ENCODE measurements at places on chromosomes 7 and 10.
A peak's percentile ranks its signal among the peaks of the same experiment; 100 is the strongest.

- no peak for DNase-seq
Observed at GRCh38 chr7:20030417-20030816, 186.8 kb downstream of the MACC1 start.

DNA sequence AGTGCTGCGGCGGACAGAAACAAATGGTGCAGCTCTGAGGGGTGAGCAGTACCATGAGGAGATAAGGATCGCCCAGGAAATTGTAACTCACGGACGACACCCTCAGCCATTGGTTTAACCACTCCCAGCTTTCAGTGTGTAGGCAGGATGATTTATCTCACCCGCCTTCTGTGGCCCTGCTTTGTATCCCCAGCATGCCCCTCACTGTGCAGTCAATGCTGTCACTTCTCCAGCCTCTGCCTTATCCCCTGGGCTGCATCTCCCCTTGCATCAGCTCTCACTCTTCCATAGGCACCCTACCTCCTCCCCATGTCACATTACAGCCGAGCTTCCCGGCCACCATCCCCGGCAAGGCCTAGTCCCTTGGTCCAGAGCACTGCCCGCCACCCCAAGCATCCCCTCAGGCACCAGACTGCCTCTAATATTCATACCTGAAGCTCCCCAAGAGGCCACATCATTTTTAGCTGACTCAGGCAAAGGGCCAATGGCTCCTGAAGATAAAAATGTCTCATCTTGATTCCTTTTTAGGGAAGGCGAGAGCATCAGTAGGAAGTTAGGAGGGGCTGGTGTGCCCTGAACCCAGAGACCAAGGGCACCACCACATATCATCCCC is 77.1 kb downstream of the CARD11 start:
- no peak for DNase-seq

- DNase-seq: no peak
Observed at GRCh38 chr7:22435105-22435504, 64.9 kb downstream of the STEAP1B start.

- no peak for DNase-seq
Observed at GRCh38 chr10:43739161-43739560, 90.5 kb upstream of the ZNF32 start.

DNA sequence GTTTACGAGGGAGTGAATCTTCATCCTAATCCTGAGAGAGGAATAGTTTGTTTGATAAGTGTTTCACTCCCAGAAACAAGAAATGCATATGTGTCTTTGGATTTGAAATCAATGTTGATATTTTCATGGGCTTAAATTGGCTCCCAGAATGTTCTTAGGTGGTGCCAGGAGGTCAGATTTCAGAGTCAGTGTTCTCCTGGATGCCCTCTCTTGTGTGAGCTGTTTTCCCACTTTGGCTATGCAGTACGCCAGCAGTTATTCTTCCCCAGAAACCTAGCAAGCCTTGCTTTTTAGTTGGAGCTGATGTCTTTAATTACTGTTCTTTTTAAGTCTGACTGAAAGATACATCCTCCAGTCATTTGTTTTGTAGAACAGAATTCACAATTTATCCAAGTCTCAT is 291.4 kb downstream of the DNAJB9 start:
- DNase-seq: no peak

DNA sequence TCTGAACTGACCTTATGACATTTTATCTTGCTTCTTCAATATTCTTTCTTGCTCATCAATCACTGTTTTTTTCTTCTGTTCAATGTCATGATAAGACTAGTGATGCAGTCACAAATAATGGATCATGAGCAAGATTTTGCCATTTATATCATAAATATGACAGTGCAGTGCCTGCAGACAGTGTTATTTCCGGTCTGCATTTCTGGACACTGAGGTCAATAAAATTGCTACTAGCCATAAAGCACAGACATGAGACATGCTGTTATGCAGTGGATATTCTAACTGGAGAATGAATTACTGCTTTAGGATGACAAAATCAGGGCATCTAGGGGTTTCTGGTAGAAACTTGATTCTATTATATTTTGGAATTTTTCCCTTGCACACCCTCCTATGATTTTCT is 1509.7 kb upstream of the LRRTM3 start:
- DNase-seq: no peak

DNA sequence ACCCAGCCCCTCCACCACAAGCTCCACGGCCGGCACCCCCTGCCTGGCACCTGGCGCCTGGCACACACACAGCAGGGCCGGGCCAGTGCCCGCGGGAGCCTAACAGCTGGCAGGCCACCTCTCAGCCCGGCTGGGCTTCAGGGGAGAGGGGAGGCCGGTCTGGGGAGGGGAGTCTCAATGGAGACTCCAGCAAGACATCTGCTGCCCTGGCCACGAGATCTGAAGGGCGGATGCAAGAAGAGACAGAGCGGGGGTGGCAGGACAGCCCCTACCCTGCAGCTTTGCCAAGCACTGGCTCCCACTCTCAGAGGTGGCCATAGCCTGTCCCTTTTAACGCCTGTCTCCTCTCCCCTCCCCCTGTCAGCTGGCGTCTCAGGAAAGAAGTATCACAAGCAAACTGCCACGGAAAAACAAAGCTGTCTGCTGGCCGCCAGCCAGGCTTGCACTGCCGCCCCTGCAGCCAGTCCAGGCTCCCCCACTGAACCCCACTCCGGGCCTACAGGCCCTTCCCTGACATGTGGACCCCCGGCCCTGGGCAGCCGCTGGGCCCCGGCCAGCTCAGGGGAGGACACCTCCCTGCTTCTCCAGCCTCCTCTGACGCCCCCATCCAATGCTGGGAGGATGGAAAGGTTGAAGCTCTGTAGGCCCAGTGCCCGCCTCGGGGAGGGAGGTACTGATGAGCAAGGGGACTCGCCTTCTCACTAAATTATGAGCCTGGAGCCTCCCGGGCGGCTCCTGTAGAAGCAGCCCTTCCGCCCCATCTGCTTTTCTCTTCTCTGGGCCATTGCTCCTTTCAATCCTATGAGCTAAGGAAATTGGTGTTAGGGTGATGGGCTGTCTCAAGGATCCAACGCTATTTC is 178.4 kb downstream of the ARHGAP12 start:
- peak; percentile 71 for DNase-seq

DNA sequence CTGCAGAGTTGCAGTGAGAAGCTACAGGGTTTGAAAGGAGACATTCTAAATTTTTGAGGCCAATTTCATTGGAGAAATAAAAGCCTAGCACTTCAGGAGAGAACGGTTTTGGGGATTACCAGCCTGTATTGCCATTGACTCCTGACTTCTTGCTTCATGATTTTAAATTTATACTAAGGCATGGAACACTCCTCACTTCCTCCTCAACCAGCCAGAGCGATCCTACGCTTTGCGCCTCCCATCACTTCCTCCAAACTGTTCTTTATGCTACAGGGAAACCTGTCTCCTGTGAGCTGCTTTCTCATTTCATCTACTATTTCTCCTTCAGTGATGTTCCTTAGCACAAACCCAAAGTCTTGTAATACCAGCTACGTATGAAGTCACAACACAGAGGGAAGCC is 495.1 kb downstream of the SUGCT start:
- no peak for DNase-seq
